Non-pigmented ciliary epithelial cell (primary cell): ENCODE measurements at places on chromosomes 7 and 10.

DNA sequence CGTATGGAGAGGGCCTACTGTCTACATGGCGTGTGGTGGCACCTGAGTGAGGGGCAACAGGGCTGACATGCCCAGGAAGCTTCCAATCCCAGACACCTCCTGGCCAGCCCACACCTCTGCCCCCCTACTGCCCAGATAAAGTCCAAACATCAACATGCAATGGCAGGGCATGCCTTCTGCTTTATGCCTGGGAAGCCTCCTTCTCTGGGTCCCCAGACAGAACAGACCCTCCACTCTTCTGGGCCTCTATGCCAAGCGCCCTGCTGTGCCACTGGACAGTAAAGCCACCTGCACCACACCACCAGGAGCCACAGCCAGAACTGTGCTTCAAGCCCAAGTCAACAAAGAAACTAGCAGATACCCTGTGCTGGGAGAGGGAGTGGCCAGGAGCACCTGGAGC lies 12.5 kb downstream of the TMEM72 start:
- no peak for DNase-seq

DNA sequence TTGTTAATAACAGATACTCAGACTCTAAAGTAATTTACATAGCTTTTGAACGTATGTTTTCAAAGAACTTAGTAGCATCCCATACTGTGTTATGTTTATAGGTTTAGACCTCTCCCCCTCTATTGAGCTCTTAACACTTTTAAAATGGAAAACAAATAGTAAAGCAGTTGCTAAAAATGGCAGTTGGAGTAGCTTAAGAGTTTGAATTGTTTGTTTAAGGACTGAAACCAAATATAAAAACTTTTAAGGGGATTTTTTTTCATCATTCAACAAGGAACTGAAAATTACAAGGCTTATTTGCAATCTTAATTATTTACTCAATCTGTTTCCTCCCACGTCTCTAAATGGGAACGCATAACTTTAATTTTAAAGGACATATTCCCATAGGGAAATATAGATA lies 1.6 kb upstream of the SPAG6 start:
- DNase-seq: no peak

GRCh38 chr10:130545697-130546096 lies 409.5 kb downstream of the GLRX3 start:
- DNase-seq: no peak

- no peak for DNase-seq
Observed at GRCh38 chr10:5199398-5199797, 2.8 kb downstream of the AKR1C4 start.

- no peak for DNase-seq
Observed at GRCh38 chr7:150898475-150899011, 46.2 kb downstream of the AOC1 start.

GRCh38 chr7:102927312-102927933 lies 14.6 kb downstream of the LRRC17 start:
- no peak for DNase-seq

DNA sequence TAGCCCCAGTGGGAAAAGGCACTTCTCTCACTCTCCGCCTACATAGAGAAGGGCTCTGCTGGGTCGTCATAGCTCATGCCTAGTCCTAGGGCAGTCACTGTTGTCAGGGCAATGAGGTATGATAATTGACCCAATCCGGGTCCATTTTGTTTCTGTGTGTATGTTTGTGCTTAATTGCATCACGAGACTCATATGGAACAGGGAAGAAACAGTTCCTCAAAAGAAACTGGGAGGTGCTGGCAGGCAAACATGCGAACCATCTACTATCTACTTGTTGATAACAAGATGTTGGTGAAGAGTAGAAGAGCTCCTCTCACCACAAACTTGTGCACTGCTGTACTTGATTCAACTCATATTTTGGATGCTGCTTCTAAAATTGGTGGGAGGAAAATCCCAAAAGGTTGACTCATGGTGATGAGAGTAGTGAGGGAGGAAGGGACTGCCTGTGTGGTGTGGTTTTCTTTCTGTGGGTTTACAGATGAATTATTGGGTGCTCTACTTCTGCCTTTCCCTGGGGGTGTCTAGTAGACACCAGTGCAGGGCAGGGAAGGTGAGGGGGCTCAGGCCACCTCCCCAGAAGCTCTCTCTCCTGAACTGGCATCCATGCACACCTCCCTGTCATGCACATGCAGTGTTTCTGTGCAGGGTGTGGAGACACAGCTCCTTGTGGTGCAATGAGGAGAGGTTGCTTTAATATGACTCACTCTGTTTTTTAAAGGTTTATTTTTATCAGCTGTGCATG lies 29.4 kb downstream of the LSMEM1 start:
- DNase-seq: peak; percentile 45

GRCh38 chr7:90613088-90613498 lies 17.0 kb downstream of the CDK14 start:
- no peak for DNase-seq

- DNase-seq: peak; percentile 26
Observed at GRCh38 chr7:29839302-29839701, 33.0 kb downstream of the WIPF3 start.

DNA sequence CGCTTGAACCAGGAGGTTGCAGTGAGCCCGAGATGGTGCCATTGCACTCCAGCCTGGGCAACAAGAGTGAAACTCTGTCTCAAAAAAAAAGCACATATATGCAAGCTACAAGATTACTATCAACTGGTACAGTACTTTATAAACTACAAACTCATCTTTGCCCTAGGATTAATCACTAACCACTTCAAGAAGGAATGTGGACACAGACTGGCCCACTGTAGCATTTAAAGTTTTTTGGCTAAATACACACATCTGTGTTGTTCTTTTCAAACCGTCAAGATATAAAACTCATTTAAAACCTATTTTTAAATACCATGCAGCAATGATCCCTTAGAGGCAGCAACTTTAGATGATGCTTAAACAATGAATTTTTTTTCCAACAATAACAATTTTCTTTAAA lies 205.4 kb downstream of the IMMP2L start:
- no peak for DNase-seq

GRCh38 chr10:31102421-31102820 lies 70.8 kb upstream of the ZNF438 start:
- DNase-seq: no peak

DNA sequence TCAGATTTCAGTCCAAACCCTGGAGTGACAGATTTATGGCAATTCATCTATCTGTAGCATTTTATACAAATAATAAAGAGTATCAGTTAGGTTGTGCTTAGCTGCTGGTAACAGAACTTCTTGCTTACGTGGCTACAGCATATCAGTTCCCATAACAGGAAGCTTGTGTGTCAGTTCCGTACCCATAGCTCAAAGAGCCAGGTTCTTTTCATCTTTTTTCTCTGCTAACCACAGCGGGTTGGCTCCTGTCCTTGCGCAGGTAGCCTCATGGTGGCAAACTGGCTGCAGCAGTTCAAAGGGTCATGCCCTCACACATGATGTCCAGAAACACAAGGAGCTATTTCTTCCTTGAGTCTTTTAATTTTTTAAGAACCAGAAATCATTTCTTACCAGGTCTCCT lies 1041.8 kb downstream of the GATA3 start:
- DNase-seq: no peak

DNA sequence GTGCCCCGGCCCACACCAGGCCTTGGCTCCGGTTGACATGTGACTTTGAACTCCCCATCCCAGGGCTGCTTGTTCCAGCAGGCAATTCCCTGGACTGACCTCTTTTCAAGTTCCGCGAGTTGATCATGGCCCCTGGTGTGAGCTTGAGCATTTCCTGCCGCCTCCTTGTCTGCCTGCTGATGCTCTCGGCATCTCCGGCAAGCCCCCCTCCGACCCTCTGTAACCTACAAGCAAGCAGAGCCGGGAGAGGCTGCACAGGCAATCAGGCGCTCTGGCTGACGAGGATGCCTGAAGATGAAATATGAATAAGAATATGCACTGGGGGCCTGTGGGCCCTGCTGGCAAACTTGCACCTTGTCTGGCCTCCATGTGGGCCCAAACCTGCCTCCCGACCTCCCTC lies 304.9 kb upstream of the MKI67 start:
- DNase-seq: no peak

GRCh38 chr10:77501846-77502261 lies 135.8 kb downstream of the KCNMA1 start:
- DNase-seq: no peak

DNA sequence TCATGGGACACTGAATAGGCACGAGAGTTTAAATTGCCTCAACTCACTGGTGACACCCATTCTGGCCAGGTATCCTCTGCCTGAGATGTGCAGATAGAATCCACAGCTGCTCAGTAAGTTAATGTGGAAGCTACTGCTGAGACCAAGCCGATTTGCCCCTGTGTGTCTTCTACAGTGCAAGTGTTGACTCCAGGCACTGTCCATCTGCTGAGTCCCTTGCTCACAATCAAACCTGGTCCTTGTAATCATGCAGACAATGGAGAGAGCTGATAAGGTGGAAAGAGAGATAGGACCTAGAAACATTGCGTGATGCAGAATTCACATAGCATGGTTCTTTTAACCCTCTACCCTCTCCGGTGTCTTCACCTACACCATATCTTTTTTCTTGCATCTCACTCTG lies 101.4 kb downstream of the ITGB8 start:
- DNase-seq: no peak

- DNase-seq: no peak
Observed at GRCh38 chr7:138625849-138626230, 75.3 kb downstream of the SVOPL start.

DNA sequence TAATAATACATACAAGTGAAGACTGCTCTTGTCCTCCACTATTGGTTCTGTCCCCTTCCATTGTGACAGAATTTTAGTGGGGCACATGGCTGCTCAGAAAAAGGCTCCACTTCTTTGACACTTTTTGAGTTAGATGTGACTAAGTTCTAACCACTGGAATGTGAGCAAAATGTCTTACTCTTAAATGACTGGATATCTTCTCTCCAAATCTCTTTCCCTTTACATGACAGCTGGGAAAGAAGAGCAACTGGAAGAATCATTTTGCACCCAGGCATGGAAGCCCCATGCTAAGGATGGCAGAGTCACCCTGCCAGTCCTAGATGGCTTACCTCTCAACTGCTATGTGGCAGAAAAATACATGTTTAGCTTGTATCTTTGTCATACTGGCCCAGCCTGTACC lies 97.7 kb downstream of the CACNA2D1 start:
- no peak for DNase-seq

GRCh38 chr7:108372618-108373017 lies 83.6 kb downstream of the NRCAM start:
- DNase-seq: no peak

GRCh38 chr10:70114902-70115301 lies 17.7 kb downstream of the AIFM2 start:
- DNase-seq: no peak

- no peak for DNase-seq
Observed at GRCh38 chr7:26735976-26736600, 128.3 kb downstream of the SKAP2 start.

GRCh38 chr7:81783818-81784217 lies 14.0 kb upstream of the HGF start:
- no peak for DNase-seq

DNA sequence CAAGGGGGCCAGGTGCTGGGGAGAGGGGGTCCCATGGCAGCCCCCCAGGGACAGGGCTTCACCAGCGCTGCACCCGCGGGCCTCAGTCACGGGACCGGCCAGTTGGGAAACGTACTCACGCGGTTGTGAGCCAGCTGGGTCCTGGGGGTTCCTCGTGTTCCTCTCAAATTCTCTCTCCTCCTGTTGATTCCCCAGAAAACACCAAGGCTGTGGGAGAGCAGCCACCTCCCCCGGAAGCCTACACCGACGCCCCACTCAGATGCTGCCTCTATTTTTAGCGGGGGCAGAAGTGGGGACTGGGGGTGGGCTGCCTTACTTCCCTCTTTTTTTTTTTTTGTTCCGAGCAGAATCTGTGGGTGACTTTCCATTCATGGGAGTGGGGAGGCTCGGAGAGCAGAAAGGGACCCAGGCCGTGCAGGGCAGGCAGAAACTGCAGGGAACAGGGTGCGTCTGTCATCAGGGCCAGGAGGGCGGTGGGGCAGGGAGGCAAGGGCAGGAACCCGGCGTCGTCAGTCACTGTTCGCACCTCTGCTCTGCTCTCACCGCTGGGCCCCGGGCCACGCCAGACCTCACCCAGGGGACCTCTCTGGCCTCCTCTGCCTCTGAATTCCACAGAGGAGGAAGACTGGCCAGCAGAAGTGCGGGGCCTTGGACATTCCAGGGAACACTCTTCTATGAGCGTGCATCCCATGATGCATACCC lies 63.1 kb downstream of the CARD11 start:
- DNase-seq: no peak

DNA sequence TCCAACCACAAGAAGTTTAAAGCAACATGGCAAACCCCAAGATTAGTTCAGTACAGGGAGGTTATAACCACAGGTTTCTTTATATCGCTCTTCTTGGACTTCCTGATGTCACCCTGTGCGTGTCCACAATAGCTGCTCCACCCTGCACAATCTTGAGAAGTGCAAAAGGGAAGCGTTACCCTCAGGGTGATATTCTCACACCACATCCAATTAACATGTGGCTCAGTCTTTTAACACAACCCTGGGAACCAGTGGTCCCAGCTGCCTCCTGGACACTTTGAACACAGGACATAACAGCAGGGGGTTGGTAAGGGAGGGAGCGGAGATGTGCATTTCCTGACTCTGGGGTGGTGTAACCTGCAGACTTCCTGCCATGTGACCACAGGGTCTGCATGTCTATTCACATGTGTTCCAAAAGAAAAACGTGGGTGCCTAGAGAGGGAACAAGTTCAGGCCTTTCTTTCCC lies 64.6 kb downstream of the GSAP start:
- DNase-seq: no peak

DNA sequence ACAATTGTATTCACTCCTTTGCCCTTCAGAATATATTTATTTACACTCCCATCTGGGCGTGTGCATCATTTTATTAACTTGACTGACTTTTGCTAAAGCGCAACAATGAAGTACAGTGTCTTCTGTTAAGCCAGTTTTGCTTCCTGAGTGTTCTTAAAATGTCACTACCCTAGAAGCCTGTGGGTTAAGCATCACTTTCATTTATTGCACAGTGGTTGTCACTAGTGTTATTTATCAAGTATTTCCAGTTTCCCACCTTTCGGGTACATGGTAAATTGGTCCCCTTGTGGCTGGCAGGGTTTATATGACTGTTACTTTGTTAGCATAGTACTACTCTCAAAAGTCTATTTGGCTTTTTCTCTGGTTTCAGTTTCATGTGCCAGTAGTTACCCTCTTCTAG lies 3.3 kb downstream of the HILPDA start:
- DNase-seq: no peak

GRCh38 chr7:116464375-116464774 lies 35.2 kb upstream of the CAV2 start:
- no peak for DNase-seq

DNA sequence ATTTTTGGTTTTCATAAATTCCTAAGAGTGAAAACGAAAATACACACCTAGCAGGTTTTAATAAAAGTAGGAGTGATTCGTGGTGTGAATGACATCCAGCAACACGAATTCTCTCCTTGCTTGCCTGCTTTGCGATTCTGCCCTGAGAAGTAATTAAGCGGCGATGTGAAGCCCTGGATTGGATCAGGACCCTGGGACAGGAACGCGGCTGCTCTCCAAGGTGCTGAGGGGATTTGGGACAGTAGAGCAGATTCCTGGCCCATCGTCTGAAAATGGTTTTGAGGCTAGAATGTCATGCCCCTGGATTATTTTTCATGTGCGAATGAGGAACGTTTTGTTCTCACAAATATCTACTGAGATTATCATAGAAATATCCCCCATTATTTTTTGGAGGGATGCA lies 7.8 kb downstream of the NPS start:
- DNase-seq: no peak
